ENCODE measurements at places on chromosomes 5 and 9.

GRCh38 chr9:36276781-36277181, 18.5 kb upstream of the GNE start:
- no peak for DNase-seq

GRCh38 chr5:149975409-149975808, 14.9 kb downstream of the SLC26A2 start:
- DNase-seq, result no peak

DNA sequence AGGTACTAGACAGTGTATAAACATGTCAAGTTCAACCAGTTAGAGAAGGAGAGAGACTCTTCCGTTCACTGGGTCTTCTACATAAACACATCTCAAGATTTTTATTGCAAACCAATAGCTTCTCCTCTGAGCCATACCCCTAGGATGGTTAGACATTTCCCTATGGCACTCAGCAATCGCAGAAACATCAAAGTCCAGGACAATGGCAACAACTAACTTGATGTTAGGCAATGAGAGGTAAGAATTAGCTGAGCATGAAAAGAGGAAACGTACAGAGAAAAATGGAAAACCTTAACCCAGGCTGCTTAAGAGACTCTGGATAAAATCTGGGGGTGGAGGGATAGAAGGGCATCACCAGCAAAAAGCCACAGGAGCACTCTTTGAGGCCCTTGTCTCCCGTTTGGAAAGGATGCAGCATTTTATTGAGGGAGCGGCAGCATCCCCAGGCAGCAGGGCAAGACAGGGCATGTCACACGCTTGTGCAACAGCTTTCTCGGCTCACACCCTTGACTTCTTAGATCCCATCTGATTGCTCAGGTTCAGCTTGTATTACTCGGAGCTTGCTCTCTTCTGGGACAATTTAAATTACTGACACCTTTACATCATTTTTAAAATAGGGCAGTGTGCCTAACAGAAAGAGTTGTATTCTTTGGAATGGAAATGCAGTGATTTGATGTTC, 8.6 kb upstream of the PSAT1 start:
- DNase-seq, result no peak

DNA sequence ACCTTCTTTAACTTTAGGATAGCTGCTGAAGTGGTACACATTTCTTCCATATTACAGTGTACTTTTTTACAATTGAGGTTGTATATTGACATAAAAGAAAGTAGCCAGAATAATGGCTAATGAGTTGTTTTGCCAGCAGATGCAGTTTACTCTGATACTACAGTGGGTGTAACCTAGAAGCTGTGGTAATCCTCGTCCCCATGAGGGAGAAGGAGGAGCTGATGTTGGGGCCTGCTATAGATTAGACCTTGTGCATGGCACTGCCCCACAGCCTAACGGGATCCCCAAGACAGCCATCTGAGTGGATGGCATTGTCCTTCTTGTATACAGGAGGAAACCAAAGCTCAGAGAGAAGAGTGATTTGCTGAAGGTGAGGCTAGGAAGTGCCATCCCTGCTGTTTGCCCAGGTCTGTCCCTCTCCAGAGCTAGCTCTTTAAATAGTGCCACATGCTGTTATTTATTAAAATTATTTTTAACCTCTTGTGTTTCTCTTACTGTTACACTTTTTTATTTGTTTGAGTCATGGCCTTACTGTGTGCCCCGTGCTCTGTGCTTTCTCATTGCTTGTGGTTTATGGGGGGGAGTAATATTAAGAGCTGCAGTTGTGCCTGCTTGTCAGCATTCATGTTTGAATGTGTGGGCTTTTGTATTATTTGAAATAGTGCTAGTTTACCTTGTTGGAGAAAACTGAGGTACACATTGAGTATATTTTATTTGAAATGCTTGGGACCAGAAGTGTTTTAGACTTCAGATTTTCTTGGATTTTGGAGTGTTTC, 65.3 kb downstream of the ICE1 start:
- no peak for DNase-seq

DNA sequence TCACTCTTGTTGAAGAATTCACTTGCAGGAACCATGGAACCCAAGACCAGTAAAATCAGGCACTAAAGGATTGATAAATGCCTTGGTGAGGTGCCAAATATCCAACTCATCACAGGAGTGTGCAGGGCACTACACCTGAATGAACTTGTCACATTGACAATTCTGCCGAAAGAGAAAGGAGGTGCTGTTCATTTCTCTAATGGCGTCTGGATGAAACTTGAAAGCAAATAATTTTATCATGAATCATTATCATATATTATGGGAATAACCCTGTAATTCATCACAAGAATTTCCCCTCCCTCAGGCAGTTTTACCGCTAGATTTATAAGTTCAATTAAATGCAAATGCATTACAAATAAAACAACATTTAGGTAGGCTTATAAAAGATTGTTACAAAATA, 360.0 kb downstream of the GLIS3 start:
- DNase-seq, result no peak

- DNase-seq, result no peak
Observed at GRCh38 chr5:127515693-127516440, 1.6 kb upstream of the PRRC1 start.

DNA sequence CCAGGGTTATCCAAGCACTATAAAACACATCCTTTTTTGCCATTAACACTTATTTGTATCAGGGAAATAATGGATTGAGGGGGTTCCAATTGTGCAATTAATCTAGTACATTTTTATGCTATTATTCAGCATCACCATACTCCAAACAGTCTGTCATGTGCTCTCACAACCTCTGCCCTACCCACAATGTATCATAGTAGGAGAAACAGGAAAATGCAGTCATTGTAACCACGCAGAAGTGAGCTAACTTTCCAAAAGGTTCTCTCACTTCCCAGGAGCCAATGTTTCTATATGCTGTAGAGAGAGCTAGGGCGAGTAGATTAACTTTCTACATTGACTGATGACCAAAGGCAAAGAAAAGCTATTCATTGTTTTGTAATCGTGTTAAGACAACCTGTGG, 29.8 kb downstream of the DAB2 start:
- DNase-seq, result no peak

GRCh38 chr5:103741984-103742383, 179.4 kb upstream of the NUDT12 start:
- no peak for DNase-seq

DNA sequence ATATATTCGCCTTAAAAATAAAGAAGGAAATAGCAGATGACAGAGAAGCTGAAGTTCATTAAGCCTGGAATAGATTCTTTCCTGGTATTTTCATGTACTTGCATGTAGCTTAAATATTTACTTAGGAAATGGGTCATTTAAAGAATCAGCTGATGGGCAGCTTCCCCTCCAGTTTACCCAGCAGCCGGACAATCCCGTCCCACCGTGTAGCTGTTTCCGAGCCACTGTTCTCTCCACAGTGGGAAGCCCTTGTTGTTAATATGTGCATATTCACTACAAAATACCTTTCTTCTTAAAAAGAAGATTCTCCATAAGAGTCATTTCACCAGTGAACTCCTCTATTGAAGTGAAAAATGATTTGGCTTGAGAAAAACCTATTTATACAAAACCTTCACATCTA, 187.0 kb downstream of the FANCC start:
- no peak for DNase-seq

GRCh38 chr9:7144265-7145046, 386.7 kb downstream of the KDM4C start:
- no peak for DNase-seq

DNA sequence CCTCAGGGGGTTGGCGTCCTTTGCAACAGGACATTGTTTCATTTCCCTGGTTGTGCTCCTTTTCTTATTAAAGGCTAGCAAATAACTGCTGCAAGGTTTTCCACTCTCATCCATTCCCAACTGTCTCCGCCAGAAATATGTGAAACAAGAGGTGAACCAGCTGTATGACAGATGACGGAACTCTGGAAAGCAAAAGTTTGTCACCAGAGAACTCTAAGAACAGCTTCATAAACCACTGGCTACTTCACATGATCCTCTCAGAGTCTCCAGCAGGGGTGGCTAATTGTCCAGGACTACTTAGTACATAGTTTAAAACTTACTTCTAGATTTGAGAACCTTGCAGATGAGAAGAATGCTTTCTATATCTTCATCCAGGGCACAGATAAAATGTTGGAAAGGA, 195.9 kb upstream of the RAD23B start:
- DNase-seq, result no peak

DNA sequence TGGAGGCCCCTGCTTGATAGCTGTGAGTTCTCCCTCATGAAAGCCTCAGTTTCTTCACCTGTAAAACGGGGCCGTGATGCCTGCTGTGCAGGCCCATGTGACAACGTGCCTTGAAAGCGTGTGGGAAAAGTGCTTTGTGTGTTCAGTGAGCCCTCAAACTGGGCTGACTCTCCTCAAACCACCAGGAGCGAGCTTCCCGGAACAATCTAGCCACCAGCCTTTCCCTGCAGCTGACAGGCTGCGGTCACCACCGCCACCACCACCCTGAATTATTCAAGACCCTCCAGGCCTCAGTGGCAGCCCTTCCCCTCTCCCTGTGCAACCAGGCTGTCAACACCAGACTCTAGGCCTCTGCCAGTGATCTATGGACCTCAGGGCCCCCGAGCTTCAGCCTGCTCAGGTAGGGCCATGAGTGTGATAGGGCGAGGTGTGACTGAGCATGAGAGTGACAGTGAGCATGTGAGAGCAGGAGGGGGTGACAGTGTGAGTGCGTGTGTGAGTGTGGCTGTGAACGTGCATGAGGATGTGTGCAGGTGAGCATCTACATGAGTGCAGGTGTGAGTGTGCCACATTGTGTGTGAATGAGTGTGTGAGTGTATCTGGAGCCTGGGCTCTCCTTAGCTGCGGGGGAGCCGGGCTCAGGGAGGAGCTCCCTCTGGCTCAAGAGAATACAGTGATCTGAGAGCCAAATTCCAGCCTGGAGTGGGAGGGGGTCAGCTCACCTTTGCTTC, 53.3 kb upstream of the PSD2 start:
- DNase-seq, result no peak

DNA sequence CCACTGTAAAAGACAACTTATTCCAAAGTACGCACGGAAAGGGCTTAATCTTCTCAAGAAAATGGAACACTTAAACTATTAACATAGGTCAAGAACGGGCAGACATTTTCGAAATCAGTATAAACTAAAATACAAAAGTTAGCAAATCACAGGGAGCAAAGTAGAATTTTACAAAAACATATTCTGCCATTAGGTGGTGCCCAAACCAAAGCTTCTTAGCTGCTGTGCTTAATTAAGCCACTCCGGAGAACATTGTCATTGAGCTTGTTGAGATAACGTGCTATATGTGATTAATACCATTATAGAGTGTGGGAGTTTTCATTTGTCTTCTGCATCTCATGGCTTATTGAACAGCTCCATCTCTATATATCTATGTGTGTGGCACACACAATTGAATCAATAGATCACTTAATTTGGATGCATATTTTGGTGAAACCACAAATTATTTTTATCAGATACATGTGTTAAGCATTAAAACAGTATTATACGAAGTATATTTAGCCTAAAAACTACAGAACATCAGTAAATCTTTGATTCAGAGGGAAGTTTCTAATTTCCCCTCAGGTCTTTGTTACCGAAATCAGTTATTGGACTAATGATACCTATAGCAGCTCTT, 23.4 kb downstream of the UBLCP1 start:
- DNase-seq, result no peak

DNA sequence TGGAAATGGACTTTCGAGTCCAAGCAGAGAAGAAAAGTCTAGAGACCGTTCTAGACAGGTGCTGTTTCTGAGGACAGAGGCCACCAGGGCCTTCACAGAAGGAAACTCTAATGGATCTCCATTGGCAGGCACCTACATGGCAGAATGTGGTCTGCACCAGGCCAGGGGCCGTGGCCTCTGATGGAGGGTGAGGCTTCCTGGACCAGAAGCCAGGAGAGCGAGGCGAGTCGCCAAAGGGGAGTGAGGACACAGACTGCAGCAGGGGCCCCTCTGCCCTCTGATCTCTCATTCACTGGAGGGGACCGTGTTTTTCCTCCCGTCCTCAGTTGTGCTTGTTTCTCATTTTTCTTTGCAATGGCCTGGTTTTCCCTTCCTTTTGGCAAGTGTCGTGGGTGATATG, 41.1 kb downstream of the ALG2 start:
- DNase-seq, result no peak

DNA sequence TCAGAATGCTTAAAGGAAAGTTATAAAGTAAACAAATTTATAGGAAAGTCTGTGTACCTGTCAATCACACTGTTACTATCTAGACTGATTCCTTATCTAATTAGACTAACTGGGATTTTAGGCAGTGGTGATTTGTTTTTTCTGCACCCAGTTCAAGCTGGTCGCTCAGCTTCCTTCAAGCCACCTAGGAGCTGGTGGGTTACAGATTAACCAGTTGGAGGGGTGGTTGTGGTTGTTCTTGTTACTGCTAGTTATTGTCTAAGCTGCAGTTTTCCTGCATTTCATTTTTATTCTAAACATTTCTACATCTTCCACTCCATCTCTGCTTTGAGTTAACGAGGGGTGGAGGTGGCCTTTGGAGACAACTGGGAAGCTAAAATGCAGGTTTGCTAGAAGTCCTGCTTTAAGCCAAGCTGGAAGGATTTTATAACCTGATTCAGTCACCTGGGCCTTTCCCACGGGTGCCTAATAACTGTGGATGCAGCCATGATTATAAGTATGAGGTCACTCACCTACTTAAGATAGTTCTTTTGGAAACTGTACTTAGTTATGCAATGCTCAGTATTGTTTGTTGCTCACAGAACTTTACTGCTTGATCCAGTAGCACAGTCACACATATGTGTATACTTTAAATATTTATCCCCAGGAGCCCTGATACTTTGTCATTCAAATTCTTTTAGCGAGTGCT, 303.9 kb upstream of the DAP start:
- DNase-seq, result no peak

DNA sequence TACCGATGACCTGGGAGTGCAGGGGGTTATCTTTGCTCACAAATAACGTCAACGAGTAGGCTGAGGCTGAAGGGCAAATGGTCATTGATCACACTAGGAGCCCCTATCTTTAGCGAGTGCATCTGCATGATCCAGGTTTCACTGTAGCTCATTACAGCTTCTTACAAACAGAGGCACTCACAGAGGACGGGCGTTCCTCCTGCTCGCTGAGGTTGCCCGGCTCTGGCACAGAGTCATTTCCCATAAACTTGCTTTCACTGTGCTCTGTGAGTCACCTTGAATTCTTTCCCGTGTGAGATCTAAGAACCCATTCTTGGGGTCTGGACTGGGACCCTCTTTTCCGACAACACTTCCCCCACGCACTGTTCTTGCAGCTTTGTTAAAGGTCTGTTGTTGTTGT, 1.9 kb upstream of the PAEP start:
- no peak for DNase-seq

DNA sequence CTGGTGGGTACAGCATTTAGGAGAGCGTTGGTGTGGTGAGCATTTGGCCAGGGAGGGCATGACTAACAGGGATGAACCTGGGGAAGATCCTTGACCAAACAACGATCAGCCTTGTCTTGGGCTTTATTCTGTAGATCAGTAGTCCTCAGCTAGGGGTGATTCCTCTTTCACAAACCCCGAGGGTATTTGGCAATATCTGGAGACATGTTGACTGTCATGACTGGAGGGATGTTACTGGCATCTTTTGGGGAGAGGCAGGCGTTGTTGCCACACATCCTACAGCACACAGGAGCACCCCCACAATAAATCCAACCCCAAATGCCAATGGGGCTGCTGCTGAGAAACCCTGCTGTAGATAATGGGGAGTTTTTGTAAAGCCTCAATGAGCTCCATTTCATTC, 43.9 kb downstream of the OSTF1 start:
- no peak for DNase-seq

Measured in stimulated activated CD4-positive, alpha-beta T cell treated with anti-CD3 and anti-CD28 coated beads, Interleukin-4, amount 100 ng/mL, for 4 hours (primary cell).